Activated naive CD4-positive, alpha-beta T cell (primary cell): ENCODE measurements at places on chromosomes 6 and 20.

DNA sequence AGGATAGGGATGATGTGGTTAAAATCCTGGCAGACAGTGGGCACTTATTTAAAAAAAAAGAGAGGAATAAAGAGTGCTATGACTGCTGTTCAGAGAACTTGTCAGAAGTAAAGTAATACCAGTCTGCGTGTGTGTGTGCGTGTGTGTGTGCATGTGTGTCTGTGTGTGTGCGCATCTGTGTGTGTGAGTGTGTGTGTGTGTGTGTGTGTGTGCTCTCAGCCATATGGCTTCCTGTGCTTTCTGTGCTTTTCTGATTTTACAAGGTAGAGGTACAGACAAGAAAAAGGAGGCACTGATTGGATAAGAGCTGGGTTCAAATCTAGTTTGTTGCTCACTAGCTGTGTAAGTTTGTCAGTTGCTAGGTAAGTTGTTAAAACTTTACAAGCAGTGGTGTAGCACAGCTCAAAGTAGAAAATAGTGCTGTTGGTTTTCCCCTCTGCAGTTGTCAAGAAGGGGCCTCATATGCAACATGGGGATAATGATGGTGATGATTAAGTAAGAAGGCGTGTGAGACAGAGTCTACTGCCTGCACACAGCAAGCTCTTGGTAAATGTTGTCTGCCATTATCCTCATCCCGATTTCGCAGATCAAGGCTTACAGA lies 155.3 kb upstream of the ZNF217 start:
- DNase-seq, result no peak

- no peak for DNase-seq
Measured at GRCh38 chr6:26200918-26201721, 113.9 kb downstream of the HFE start.

GRCh38 chr20:4069751-4070150 lies 54.4 kb upstream of the RNF24 start:
- DNase-seq, result no peak

GRCh38 chr6:44224029-44224964 lies 902 bp downstream of the SLC29A1 start:
- no peak for DNase-seq

- no peak for DNase-seq
Measured at GRCh38 chr20:62879275-62880146, 17.9 kb upstream of the TCFL5 start.

DNA sequence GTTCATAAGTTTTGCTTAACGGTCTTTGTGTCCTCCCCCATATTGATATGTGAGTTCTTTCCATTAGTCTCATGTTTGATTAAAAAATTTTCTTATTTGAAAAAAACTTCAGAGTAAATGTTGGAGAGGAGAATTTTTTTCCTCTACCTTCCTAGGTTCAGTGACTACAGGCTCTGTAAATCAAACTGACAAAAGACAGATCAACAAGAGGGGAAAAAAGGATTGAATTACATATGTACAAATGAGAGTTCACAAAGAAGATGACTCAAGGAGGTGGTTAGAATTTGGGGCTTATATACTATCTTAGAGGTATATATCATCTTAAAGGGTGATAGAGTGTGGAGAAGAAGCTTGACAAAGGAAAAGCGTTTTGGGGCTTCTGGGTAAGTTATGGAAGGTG lies 5.6 kb downstream of the TMC2 start:
- DNase-seq, result no peak

DNA sequence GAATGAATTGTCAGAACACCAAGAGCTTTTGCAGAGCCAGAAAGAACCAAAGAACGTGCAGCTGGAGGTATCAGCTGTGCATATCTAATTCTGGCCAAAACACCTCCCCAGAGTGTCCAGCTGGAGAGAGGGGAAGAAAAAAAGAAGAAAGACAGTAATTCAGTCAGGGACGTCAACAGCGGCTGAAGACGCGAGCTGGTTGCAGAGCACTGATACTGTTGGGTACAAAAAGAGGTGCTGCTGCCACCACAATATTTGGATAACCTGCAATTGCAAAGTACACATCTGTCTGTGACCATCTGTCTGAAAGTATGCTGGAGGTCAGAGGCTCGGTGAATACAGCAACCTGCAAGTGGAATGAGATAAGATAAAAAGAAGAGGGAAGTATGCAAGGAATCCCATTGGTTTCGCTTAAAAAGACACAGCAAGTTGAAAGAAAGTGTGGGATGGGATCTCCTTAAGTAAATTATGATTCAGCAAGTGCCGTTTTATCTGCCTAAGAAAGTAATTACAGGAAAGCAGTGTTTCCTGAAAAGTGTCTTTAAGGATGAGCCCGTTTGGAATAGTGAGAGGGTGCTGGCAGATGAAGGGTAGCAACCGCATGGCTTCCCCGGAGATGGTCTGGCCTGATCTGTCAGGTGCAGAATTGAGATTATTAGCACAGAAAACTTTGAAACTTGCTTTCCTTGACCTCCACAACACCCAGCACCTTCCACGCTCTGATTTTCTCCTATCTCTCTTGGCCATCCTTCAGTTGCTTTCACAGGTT lies 189.9 kb upstream of the PRDM1 start:
- DNase-seq, result no peak

DNA sequence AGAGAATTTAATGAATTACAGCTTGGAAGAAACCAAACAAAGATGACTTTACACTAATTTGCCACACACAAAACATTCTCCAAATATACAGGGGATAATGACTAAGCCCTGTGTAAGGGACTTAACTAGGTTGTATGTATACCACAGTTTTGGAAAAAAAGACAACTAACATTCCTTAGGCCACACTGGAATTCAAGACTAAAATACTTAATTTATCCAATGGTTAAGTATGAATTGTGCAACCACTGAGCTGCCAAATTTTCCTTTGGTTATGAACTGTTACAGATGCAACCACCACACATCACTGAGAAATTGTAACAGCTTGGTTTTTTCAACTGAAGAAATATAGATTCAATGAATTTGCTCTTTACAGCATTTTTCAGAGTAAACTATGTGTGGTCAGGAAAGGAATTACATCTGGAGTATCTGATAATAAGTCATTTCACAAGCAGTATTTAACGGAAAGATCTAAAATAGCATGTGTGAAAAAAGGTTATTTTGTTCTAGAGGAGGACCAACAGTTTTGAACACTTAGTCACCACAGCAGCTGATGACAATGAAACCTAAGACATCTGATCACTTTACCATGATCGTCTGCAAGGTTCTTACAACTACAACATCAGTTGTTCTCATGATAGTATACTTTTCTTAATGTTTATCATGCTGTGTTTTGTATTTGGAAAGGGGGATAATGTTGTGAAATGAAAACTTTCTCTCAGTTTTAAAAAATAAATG lies 318.8 kb downstream of the BCKDHB start:
- no peak for DNase-seq

DNA sequence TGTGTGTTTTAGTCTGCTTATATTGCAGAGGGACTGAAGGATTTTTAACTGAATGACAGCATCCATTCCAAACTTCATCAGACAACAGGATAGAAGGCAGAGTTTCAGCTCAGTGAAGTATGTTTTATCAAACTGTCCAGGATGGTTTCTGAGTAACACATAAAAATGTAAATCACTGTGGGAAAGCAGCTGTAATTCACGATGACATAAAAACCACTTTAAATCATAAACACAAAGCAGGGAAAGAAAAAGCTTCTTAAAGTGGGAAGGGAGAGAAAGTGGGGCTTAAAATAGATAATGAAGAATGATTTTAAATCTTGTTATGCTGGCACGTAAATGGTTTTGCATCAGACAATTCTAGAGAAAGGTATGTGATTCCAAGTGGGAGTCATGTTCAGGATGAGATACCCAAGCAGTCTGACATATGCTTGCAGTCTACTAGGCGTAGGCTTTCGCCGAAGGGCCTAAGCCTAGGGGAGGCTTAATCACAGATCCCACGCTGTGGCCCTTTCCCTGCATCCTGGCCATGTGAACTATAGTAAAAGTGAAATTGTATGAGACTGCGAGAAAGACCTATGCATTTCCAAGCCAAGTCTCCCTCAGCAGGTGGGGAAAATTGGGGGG lies 610.6 kb downstream of the PRKN start:
- no peak for DNase-seq

DNA sequence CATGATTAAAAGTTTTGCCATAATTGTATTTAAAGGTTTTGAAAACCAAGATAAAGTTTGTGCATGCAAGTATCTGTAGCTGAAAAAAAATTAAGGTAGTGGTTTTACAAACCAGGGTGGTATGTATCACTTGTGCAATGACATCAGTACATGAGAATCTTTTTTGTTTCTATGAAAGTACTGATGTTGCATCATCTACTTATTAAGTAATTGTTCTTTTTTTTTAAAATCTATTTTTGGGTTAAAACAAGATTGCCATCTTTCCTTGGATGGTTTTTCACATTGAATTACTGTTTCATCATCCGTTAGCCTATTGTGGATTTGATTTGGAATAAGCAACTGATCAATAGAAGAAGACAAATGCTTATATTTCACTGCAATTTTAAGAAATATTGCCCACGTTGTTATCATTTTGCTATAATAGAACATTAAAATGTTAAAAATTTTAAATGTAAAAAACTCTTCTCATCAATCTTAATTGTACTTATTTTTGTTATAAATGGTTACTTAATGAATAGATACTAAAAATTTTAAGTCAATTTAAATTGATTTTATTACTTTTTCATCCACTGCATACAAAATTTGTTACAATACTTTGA lies 39.8 kb upstream of the TAGAP start:
- DNase-seq, result no peak

GRCh38 chr20:22180244-22180643 lies 404.1 kb downstream of the FOXA2 start:
- no peak for DNase-seq

- DNase-seq, result no peak
Measured at GRCh38 chr20:40967700-40968099, 60.9 kb upstream of the TOP1 start.

GRCh38 chr6:68732423-68732822 lies 97.3 kb downstream of the ADGRB3 start:
- DNase-seq, result no peak

GRCh38 chr20:2289475-2289874 lies 6.3 kb upstream of the TGM3 start:
- DNase-seq, result no peak

DNA sequence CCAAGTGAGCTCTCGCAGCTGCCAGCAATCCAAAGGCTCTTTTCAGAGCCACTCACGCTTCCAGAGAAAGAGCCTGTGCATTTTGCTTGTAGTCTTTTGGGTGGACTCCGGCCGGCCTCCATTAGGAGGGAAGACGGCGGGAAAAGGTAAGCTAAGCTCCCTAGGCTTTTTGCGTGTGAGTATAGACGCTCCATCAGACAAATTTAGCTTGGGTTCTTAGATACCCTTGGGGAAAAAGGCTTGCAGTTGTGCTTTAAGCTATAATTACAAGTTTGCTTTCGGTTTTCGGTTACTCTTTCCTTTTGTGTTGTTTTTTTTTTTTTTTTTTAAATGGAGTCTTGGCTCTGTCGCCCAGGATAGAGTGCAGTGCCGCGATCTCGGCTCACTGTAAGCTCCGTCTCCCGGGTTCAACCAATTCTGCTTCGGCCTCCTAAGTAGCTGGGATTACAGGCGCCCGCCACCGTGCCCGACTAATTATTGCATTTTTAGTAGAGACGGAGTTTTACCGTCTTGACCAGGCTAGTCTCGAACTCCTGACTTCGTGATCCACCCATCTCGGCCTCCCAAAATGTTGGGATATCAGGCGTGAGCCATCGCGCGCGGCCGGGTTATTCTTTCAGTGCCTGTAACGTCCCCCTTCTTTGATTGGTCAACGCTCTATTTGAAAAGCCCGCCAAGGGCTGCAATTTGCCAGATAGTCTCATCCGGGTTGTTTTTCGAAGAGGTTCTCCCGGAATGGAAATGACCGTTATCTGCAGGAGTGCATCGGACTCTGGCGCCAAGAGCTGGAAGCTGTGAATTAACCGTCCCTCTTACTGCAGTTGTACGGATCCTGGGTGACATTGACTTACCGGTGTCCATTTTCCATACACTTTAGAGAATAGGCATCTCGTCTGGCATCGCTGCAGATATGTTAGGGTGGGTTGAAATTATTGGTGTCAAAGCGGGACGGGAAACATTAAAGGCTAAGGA lies 18.1 kb downstream of the OR2B2 start:
- peak; percentile 35 for DNase-seq

DNA sequence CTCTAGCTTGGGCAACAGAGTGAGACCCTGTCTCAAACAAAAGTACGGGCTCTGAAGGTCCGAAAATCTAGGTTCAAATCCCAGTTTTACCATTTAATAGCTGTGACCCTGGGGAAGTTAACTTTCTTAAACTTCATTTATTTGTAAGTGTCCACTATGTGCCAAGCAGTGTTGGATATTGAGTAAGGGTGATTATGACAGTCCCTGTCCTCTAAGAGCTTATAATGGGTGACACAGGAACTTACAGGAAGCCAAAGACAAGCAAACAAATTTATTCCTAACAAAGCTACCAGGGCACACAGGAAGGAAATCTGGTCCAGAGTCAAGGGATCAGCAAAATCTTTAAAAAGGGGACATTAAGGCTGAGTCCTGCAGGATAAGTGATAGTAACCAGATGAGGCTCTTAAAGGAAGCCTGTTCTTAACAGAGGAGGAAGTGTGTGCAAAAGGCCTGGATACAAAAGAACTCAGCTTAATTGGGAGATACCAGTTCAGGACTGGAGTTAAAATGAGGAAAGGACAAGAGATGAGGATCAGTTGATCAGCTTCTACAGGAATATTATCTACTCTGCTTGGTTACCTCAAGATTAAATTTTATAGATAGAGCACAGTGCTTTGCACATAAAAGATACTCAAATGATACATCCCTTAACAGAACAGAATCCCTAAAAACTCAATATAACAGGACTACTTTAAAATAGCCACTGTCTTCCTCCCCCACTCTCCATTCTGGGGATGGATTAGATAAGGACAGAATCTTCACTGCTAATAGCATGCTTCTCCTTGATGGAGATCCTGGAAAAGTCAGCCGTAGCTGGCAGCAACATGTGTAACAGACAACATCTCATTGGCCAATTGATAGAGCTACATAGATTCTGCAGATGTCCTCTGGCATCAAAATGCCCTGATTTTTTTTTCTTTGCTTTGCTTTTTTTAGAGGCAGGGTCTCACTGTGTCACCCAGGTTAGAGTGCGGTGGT lies 6.1 kb downstream of the SNX3 start:
- DNase-seq, result no peak

DNA sequence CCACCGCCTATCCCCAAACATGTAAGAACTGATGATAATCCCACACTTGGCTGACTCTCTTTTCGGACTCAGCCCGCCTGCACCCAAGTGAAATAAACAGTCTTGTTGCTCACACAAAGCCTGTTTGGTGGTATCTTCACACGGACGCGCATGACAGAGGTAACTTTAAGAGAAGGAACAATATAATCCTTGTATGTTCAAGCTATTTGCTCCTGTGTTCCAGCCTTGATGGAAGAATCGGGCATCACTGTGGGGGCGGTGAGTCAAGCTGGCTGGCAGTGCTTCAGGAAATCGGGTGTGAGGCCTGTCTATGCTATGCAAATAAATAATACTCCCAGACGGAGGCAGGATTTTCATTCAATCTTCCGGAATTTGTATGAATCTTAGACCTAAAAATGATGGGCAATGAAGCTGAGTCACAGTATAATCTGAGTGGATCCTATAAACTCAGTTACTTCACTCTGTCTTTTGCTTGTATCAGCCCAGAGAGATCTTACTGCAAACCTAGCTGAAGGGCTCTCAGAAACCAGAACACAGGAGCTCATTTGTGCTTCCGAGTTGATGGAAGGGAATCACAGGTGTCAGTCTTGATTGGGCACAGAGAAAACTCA lies 45.2 kb upstream of the NT5E start:
- DNase-seq, result no peak
